ENCODE measurements at places on chromosomes 2 and 18.
A peak's percentile ranks its signal among the peaks of the same experiment; 100 is the strongest.

- H3K36me3 ChIP-seq: no peaks in the 10 kb centered on the region
- H3K27me3 ChIP-seq: no peaks in the 10 kb centered on the region
- no peaks in the 10 kb centered on the region for H3K4me1 ChIP-seq
Observed at GRCh38 chr2:139720056-139720455, 939.9 kb upstream of the NXPH2 start.

GRCh38 chr2:9665898-9666297, 35.1 kb upstream of the YWHAQ start:
- H3K4me3 ChIP-seq: no peak overlapping the region
- no peaks in the 10 kb centered on the region for H3K4me1 ChIP-seq
- no peaks in the 10 kb centered on the region for H3K36me3 ChIP-seq
- H3K27ac ChIP-seq: no peak overlapping the region
- H3K27me3 ChIP-seq: no peaks in the 10 kb centered on the region

DNA sequence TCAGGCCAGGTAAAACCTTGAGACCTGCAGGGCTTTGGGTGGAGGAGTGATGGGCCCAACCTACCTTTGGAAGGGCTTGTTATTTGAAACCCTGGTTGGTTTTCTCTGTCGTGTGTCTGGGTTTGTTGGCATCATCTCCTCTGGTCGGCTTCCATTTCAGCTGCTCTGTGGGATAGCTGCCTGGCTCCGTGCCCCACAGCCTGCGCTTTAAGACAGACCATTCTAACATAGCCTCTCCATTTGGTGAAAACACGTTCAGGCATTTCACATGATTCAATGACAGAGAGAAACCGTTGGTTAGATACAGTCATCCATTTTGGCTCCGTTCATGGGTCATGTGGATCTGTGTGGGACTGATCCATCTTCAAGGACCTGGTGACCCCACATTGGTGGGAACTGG, 37.0 kb upstream of the LYPD6B start:
- no peaks in the 10 kb centered on the region for H3K36me3 ChIP-seq
- no peak overlapping the region for H3K4me3 ChIP-seq
- no peaks in the 10 kb centered on the region for H3K27me3 ChIP-seq
- no peaks in the 10 kb centered on the region for H3K4me1 ChIP-seq
- DNase-seq: no peak
- no peak overlapping the region for H3K27ac ChIP-seq

DNA sequence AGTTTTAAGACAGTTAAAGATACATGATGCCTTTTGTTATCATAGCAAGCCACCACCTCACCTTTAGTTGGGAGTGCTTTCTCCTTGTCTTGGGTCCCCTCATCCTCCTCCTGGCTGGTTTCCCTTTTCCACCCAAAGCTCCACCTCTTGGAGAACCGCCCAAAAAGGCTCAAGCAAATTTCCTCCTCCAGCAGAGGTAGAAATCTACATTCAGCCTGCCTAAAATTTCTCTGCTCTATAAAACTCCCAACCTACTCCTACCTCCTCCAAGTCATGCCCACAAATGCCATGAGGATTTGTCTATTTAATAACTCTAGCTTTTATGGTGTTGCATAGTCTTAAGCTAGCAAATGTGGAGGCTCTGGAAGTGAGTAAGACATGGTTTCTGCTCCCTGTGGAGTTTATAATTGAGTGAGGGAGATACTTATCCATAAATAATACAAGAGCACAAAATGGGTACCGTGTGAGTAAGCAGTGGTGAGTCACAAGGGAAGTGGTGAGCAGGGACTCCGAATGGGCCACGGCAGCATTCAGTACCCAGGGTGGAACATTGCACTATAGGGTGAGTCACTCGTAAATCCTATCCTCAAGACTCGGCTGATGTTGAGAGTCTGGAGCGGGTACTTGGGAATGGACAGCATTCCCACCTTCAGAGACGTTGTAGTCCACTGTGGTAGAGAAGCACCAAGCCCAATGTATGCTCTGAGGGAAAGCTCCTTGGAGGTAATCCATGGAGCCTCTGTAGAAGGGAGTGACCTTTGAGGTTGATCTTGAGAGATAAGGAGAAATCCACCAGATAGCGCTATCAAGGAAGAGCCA, 146.3 kb downstream of the RTN4 start:
- no peaks in the 10 kb centered on the region for H3K36me3 ChIP-seq
- peak; percentile 87 for DNase-seq
- H3K4me1 ChIP-seq: no peaks in the 10 kb centered on the region
- peak overlapping the region; percentile 91 for H3K27ac ChIP-seq
- H3K27me3 ChIP-seq: no peaks in the 10 kb centered on the region
- no peak overlapping the region for H3K4me3 ChIP-seq

- no peaks in the 10 kb centered on the region for H3K27me3 ChIP-seq
- no peak overlapping the region for H3K4me3 ChIP-seq
Observed at GRCh38 chr2:233813236-233814055, 35.3 kb downstream of the MROH2A start.

DNA sequence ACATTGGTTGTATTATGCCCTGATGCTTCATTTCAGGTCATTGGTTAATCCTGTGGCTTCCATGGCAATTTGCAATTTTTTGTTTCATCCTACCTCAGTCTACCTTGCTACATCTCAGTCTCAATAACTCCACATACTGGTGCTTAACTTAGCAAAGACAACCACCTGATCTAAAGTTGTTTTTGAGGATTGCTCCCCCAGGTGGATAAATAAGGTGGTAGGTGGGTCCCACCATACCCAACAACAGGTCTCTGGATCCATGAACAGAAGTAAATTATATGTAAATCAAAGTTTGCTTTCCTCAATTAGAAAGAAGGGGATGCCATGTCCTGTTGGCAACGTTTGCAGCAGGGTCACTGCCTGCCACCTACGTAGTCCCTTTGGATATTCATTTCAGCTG, 7.0 kb downstream of the XIRP2 start:
- no peak overlapping the region for H3K4me3 ChIP-seq
- H3K36me3 ChIP-seq: no peaks in the 10 kb centered on the region
- H3K4me1 ChIP-seq: no peaks in the 10 kb centered on the region
